ENCODE measurements at places on chromosomes 5 and 9. TPM values are rescaled to one million over a fixed set of nuclear protein-coding genes. Genes with fewer than 3 reads are reported as not detected.
A peak's percentile ranks its signal among the peaks of the same experiment; 100 is the strongest.

DNA sequence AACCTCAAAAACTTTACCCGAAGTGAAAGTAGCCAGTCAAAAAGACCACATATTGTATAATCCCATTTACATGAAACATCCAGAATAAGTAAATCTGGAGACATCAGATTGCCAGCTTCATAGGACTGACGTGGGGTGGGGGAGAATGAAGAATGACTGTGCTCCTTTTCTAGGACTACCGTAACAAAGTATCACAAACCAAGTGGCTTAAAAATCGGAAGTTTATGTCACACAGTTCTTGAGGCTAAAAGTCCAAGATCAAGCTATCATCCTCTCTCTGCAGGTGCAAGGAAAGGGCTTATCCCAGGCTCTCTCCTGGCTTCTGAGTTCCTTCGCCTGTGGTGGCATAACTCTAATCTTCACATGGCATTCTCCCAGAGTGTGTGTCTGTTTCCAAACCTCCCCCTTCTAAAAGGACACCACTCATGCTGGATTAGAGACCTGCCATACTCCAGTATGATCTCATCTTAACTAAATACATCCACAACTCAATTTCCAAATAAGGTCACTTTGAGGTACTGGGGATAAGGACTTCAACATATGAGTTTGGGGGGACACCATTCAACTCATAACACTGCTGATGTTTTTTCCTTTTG is 25.5 kb downstream of the ADAM19 start:
- H3K36me3 ChIP-seq = no peaks in the 10 kb centered on the region
- peak; percentile 37 for DNase-seq
- no peak overlapping the region for H3K4me3 ChIP-seq
- H3K27ac ChIP-seq = peak overlapping the region; percentile 44
- no peaks in the 10 kb centered on the region for H3K27me3 ChIP-seq

- H3K27ac ChIP-seq = no peak overlapping the region
- H3K4me3 ChIP-seq = no peak overlapping the region
- no peaks in the 10 kb centered on the region for H3K36me3 ChIP-seq
- H3K4me1 ChIP-seq = no peaks in the 10 kb centered on the region
- DNase-seq = no peak
- H3K27me3 ChIP-seq = no peaks in the 10 kb centered on the region
Measured at GRCh38 chr9:105957830-105958229, 263.5 kb downstream of the TMEM38B start.

DNA sequence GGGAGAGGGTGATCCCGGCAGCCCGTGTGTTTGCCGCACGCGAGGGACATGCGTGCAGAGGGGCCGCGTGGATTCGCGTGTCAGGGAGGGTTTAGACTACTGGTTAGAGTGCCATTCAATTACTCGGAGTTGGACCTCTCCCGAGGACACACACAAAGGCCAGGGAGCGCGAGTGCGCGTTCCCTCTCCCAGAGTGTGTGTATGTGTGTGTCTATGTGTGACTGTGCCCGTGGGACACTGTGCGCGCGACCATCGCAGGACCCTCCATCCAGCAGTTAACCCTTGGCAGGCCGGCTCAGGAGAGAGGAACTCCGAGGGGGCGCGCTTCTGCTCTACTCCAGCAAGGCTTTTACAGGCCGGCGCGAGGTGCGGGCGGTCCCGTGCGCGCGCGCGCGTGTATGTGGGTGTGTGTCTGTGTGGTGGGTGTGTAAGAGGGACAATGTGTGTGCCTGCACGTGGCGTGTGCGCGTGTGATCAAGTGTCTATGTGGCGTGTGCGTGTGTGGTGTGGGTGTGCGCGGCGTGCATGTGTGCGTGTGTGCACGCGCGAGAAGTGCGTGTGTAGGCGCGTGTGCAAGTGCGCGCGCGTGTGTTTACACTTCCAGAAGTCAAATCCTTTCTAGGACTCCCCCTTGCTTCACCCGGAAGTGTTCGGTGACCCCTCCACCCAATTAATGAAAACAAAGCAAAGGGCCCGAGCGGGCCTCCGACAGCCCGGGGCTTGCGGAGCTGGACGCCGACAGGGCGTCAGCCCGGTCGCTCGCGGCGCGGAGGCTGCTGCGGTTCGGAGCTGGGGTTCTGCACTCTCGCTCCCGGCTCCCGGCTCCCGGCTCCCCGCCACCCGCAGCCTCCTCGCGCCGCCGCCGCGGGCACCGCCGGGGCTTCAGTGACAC is 75.3 kb upstream of the TBCA start:
- H3K27me3 ChIP-seq = peaks cover 47% of the 10 kb centered on the region
- no peaks in the 10 kb centered on the region for H3K36me3 ChIP-seq
- no peak for DNase-seq

- DNase-seq = no peak
- no peaks in the 10 kb centered on the region for H3K27me3 ChIP-seq
- H3K4me1 ChIP-seq = no peaks in the 10 kb centered on the region
Measured at GRCh38 chr5:122107016-122107415, 22.3 kb upstream of the ZNF474 start.

DNA sequence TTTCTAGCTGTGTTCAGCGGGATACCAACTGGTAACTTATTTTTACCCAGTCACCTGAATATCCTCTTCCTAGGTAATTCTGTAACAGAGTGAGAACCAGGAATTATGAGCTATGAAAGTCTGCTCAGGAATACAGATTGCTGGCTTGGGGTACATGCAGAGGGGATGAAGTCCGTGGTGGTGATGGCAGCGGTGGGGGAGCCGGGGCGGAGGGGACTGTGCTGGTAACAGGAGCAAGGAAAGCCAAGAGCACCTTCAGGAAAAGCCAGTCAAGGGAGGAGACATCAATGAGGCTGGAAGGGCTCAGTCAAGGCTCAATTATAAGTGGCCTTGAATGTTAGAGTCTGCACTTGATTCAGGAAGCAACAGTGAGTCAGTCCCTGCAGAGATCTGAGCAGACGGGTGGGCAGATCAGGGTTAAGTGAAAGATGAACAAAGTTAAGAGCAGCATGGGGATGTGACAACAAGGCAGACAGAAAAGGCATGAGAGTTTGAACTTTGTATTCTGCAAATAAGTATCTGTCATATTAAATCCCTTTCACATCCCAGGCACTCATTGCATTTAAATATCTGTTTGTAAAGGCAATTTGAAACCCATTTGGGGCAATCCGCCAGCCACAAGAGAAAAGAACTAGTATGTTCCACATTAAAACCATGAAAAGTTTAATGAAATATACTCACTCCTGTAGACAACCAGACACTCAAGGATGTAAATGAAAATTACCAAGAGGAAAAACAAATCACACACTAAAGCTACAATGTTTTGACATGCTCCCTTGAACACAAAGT is 101.2 kb downstream of the TTC39B start:
- H3K4me1 ChIP-seq = no peaks in the 10 kb centered on the region
- H3K27me3 ChIP-seq = no peaks in the 10 kb centered on the region
- no peaks in the 10 kb centered on the region for H3K36me3 ChIP-seq
- no peak for DNase-seq

- no peaks in the 10 kb centered on the region for H3K36me3 ChIP-seq
- H3K27me3 ChIP-seq = peaks cover 26% of the 10 kb centered on the region
- H3K4me3 ChIP-seq = no peak overlapping the region
- no peak for DNase-seq
- no peaks in the 10 kb centered on the region for H3K4me1 ChIP-seq
- H3K27ac ChIP-seq = no peak overlapping the region
Measured at GRCh38 chr5:127297348-127298035, 6.9 kb downstream of the MEGF10 start.

- H3K4me3 ChIP-seq = no peak overlapping the region
- peaks cover 6% of the 10 kb centered on the region for H3K4me1 ChIP-seq
- peaks cover 33% of the 10 kb centered on the region for H3K36me3 ChIP-seq
- DNase-seq = no peak
Measured at GRCh38 chr5:43615445-43616184, 12.6 kb downstream of the NNT start.

- DNase-seq = no peak
- H3K4me1 ChIP-seq = no peaks in the 10 kb centered on the region
- H3K27me3 ChIP-seq = peaks cover 50% of the 10 kb centered on the region
- no peak overlapping the region for H3K4me3 ChIP-seq
Measured at GRCh38 chr9:36862206-36863145, 171.6 kb downstream of the PAX5 start.

DNA sequence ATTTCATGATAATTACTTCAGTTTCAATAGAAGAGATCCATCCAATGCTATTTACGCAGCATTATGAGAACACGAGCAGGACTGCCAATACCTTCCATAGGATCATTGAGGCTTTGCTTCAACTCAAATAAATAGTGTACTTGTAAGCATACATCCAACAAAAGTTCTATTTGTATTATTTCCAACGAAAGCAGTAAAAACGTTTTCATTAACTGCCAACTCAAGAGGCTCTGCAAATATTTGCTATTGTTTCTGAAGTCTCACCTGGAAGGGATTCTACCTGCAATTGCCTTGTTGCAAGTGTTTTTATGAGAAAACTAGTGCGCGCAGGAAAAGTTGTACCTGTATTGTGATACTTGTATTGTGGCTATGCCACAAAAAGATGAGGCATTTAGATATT is 11.0 kb upstream of the GNPDA1 start:
- no peaks in the 10 kb centered on the region for H3K4me1 ChIP-seq
- DNase-seq = no peak
- H3K36me3 ChIP-seq = no peaks in the 10 kb centered on the region
- H3K4me3 ChIP-seq = no peak overlapping the region
- no peaks in the 10 kb centered on the region for H3K27me3 ChIP-seq

DNA sequence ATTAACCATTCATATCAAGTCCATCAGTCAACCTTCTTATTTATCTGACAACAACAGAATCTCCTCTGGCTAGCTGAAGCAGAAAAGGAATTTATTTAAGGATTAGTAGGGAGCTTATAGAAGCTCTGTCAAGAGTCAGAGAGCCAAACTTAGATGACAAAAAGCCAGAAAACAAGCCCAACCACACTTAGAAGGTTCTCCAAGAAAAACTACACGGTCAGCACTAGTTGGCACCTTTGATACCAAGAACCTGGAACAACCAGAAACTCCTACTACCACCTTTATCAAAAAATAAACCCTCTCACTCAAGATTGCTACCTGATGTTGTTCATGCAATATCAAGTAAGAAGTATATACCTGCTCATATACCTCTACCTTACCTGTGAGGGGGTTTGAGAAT is 36.9 kb downstream of the RANBP6 start:
- no peak overlapping the region for H3K4me3 ChIP-seq
- H3K4me1 ChIP-seq = no peaks in the 10 kb centered on the region
- peaks cover 13% of the 10 kb centered on the region for H3K36me3 ChIP-seq
- no peaks in the 10 kb centered on the region for H3K27me3 ChIP-seq
- no peak for DNase-seq

GRCh38 chr5:60102961-60103693 is 209.6 kb upstream of the PDE4D start:
- no peak overlapping the region for H3K4me3 ChIP-seq
- H3K4me1 ChIP-seq = no peaks in the 10 kb centered on the region
- H3K36me3 ChIP-seq = no peaks in the 10 kb centered on the region
- H3K27ac ChIP-seq = no peak overlapping the region
- no peaks in the 10 kb centered on the region for H3K27me3 ChIP-seq

DNA sequence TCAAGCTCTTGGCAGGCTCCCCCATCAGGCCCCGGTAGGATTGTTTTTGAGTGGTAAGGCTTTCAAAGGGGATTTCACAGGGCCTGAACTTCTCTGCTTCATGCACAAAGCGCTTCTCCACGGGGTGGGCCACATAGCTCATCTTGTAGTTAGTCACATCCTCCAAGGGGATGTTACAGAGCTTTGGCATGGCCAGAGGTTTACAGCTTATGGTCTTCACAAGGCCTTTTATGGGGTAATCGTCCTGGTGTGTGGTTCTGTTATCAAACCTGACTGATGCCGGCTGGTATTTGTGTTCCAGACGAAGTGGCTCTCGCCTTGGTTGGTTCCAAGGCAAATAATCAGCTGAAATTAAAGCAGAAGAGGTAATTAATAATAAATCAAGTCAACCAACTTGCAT is 104.3 kb downstream of the SAXO1 start:
- no peak for DNase-seq
- H3K4me3 ChIP-seq = no peak overlapping the region
- H3K27me3 ChIP-seq = no peaks in the 10 kb centered on the region
- H3K4me1 ChIP-seq = no peaks in the 10 kb centered on the region

GRCh38 chr9:21711504-21711903 is 90.9 kb upstream of the MTAP start:
- H3K36me3 ChIP-seq = no peaks in the 10 kb centered on the region
- H3K4me1 ChIP-seq = no peaks in the 10 kb centered on the region
- no peak overlapping the region for H3K4me3 ChIP-seq
- DNase-seq = no peak
- no peaks in the 10 kb centered on the region for H3K27me3 ChIP-seq

- H3K4me3 ChIP-seq = no peak overlapping the region
- H3K27ac ChIP-seq = no peak overlapping the region
- peaks cover 10% of the 10 kb centered on the region for H3K4me1 ChIP-seq
- peaks cover 35% of the 10 kb centered on the region for H3K36me3 ChIP-seq
- no peak for DNase-seq
- H3K27me3 ChIP-seq = no peaks in the 10 kb centered on the region
Measured at GRCh38 chr9:99056886-99057664, 47.8 kb upstream of the TGFBR1 start.

DNA sequence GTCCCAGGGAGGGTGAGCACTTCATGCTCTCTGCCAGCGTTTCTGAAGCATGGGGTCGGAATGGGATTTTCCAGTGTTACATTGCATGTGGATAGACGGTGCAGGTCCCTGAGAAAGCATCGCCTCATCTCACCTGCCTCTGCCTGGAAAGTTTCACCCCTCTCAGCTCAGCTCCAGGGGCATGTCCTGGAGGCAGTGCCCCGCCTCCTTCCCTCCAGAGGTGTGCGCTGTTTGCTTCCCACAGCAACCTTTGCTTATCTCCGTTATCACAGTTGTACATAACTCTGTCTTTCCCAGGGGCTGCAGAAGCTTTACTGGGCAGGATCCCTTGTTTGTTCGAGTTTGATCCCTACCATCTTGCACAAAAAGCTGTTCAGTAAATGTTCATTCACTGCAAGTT is 10.7 kb upstream of the CREBRF start:
- H3K4me3 ChIP-seq = no peak overlapping the region
- no peaks in the 10 kb centered on the region for H3K27me3 ChIP-seq
- H3K27ac ChIP-seq = no peak overlapping the region
- DNase-seq = peak; percentile 6
- H3K4me1 ChIP-seq = no peaks in the 10 kb centered on the region

DNA sequence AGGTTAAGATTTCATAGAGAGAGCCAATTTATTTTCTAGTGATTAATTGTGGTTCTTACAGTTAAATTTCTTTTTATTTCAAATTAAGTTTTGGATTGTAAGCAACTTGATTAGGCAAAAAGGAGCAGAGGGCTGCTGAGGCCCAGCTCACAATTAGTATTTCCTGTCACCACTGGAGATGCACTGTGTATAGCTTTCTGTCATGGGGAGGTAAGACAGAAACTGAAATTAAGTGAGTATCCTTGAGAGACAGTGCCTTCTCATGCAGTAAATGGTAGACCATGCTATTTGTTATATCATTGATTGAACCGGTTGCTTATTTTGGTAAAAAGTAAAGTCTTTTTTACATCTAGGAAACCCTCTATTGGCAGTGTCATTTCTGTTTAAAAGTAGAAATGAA is 190.7 kb downstream of the CCDC171 start:
- no peaks in the 10 kb centered on the region for H3K36me3 ChIP-seq
- DNase-seq = no peak
- no peak overlapping the region for H3K4me3 ChIP-seq
- no peaks in the 10 kb centered on the region for H3K27me3 ChIP-seq

CCDC180 gene
- total RNA-seq = 2.8 TPM

MPDZ gene
- 64.3 TPM for total RNA-seq

PCDH12 gene
- 5.0 TPM for total RNA-seq

C5orf58 gene
- not detected for total RNA-seq

VAV2 gene
- total RNA-seq = 9.9 TPM

LURAP1L gene
- total RNA-seq = 5.7 TPM

CD72 gene
- total RNA-seq = not detected

SLC25A2 gene
- not detected for total RNA-seq

PFN3 gene
- total RNA-seq = not detected

Measured in heart left ventricle (tissue), 16 donors.